ENCODE measurements at places on chromosomes 16 and 17.

DNA sequence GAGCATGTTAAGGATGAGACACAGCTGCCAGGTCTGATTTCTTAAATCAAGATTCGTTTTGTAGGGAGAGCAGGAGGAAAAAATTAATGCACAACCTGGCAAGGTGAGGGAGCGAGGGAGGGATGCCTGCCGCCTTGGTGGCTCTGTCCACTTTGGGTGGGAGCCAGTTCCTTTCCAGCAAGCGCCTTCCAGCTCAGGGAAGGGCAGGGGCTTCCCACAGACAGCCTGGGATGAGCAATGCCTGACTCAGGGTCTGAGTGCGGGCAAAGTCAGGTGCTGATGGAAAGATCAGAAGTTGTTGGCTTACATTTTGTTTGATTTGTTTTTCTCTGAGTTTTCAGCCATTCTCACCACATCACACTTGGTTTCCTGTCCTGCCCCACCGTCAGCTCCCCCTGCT, 220.7 kb downstream of the ENGASE start:
- DNase-seq = no peak

DNA sequence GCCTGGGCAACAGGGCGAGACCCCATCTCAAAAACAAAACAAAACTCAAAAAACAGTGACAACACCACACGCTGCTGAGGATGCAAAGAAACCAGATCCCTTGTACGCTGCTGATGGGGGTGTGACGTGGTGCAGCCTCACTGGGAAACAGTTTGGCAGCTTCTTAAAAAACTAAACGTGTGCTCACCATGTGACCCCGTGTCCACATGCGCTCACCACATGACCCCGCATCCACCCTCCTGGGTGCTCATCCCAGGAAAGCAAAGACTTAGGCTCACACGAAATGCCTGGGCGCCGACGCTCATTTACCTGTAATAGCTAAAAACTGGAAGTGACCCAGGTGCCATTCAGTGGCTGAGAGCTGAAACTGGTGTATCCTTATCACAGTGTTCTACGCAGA, 19.9 kb upstream of the RPL13 start:
- DNase-seq = no peak

DNA sequence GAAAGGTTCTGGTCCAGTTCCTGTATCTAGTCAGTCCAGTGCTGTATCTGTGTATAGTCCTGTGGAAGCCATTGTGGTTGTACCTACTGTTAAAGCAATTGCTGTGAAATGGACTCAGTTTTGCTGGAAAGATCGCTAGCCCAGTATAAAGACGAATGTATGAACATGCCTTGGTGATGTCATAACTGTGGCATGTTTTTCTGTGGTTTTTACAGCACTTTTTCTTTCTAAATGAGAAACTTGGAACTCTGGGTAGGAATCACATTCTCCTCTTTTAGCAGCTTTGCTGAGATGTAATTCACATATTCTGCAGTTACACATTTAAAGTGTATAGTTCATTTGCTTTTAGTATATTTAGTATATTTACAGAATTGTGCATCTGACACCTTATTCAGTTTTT, 58.1 kb downstream of the MAP2K4 start:
- no peak for DNase-seq

- DNase-seq = no peak
Measured at GRCh38 chr17:28738680-28739384, 5.0 kb upstream of the TRAF4 start.

DNA sequence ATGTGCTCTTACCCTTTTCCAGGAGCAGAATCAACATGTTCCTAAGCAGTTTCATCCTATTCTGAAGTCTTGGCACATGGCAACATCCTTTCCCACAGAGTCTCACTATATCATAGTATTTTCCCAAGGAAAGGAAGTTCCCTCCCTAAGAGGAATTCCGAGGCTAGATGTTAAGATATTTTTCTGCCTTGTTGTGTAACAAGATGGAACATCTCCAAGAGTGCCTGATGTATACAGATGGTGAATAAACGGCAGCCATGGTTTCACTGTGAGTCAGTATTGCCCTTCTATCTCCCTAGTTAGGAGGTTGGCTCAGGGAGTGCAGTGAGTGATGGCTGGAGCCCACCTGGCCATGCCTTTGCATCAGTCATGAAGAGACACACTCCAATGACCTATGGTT, 48.2 kb downstream of the SPACA3 start:
- no peak for DNase-seq

DNA sequence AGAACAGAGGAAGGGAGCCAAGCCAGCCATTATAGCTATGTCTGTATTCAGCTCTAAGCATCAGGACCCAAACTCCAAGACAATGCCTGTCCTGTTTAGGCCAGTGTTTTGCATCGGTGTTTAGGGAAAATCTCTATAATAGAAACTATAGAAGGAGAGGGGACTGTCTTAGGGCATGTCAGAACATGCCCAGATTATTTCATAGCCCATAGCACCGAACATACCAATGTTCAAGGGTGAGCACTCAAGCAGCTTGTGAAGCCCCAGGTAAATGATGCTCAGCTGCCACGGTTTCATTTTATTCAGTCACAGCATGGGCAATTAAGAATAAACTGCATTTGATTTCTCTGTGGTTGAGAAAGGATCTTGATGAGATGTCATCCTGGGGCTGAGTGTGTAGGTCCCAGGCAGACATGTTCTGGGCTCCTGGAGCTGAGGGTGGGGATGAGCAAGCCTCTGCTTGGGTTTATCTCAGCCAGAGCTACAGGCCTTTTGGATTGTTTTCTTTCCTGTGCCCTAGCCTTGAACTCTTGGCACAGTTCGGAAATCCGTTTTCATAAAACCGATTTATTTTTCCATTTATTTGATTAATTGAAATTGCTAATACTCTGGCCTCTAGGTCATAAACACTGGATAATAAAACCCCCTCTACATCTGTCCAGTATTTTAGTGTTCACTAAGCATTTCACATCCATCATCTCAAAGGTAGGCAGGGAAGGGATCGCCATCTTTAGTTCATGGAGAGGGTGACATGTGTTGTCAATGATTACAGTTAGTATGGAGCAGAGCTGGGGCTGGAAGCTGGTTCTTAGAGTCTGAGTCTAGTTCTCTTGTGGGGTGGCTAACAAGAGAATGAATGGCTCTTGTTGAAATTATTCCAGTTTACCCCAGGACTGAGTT, 290.7 kb upstream of the ASIC2 start:
- DNase-seq = no peak

- DNase-seq = peak; percentile 6
Measured at GRCh38 chr16:46788891-46789474, 40.8 kb upstream of the MYLK3 start.

DNA sequence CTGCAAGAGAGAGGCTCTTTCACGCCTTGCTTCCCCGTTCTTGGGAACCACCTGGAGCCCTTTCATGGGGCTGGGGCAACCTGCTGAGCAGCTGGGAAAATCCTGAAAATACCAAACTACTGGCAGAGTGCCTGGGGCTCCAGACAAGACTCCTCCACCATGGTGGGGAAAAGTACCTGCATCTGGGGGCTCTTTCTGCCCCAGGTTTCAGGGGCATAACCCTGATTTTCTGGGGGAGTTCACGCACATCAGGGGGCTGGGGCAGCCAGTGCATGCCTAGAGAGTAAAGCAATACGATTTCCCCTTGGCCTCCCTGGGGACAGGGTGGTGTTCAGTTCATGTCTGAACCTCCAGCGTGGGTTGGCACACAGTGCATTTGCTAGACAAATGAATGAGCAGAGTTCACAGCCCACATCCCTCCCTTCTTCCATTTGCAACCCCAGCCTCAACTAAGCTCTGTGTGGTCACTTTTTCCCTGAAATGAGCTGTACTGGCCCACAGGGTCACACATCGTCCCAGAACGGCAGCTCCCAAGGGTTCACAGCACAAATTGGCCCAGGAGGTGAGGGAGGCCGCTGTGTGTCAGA, 5.2 kb upstream of the CDC42EP4 start:
- DNase-seq = no peak

DNA sequence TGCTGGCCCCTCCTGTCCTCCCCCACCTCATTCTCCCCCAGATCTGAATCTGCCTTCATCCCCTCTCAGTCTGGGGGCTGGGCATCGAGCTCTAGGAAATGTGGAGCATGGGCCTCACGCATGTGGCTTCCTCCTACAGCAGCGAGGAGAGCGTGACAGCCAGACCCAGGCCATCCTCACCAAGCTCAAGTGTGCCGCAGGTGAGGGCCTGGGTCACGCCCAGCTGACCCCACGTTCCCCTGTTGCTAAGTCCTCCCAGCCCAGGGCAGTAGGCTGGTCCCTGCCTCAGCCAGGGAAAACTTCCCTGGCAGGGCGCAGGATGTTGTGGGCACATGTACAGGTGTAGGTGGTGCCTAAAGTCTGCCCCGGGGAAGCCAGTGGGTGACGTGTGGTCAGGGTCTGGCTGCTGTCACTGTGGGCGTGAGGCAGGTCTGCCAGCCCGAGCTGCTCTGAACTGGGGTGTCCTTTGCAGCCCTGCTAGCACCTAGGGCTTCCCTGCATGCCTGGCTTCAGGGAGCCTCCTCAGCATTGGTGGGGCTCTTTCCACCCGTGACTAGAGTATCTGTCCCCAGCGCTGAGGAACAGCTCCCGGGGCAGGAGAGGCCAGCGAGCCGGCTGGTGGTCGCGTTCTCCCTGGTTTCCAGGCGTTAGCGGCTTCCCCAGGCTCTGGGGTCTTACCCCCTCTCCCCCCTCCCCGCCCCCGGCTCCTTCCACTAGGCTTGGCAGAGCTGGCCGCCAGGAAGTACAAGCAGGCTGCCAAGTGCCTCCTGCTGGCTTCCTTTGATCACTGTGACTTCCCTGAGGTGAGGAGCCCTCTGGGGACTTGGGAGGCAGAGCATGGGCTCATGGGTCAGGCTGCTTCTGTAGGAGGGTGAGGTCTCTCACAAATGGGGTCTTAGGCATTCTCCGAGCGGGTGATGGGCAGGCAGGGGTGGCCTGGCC, 3.6 kb downstream of the GPS1 start:
- DNase-seq = no peak

DNA sequence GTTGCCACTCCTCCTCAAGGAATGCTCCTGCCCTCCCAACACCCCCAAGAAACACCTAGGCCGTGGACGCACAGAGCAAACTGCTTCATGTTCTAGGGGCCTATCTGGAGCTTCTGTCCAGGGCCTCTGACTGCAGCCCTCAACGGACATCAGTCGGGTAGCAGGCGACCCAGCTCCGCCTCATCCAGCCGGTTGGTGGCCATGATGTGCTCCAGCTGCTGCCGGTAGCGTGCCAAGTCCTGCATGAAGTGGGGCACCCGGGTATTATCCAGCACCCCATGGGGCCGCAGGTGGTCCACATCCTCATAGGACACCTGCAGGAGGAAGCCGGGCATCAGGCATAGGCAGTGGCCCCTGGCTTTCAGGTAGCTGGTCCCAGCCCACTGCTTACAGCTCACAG, 6.3 kb downstream of the NOL3 start:
- no peak for DNase-seq

DNA sequence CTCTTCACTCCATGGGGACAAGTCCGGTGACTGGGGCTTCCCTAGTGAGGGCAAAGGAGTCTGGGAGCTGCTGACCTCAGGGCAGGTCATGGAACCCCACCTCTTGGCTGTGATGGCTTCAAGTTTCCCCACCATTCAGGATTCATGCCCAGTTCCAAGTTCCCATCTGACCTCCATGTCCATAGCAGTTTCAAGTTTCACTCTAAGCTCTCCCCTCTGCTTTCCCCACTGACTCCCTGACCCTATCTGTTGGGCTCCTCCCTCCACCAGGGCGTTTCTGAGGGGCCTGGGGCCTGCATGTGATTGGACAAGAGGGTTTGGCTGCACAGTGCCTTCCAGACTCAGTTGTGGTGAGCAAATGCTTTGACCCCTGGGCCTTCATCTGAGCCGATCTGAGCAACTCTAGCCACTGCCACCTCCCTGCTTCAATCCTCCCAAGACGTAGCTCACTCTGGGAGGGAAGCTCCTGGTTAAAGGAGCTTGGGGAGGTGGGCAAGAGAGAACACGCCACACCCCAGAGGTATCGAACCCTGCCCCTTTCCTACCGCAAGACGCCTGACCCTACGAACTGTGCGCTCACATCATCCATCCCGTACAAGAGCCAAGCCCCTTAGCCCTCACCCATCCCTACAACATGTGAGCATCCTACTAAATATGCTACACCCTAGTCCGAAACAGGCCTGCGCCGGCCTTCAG, 8.3 kb downstream of the ZNF629 start:
- DNase-seq = no peak

DNA sequence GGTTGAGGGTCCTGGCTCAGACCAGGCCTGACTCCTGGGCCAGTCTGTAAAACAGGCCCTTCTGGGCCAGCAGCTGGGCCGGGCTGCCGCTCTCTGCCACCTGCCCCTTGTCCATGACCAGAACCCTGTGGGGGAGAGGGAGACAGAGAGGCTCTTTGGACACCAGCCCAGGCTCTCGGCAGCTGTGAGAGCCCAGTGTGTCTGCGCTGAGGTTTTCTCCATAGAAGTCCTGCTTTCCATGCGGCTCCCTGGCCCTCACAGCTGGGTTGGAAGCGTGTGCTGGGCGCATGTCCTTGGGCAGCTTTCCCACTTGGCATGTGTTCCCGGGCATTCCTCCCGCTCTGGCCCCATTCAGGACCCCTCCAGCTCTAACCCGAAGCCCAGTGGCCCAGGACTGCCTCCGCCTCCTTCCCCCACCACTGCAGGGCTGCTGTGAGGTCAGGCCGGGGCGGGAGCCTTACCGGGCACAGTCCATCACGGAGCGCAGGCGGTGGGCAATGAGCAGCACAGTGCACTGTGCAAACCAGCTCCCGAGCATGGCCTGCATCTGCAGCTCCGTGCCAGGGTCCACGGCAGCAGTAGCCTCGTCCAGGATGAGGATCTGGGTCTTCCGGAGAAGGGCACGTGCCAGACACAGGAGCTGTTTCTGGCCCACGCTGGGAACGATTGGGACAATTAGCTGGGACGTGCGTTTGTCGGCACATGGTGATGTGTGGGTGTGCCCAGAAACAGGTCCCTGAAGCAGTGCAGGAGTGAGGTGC, 73.0 kb downstream of the ABCC6 start:
- no peak for DNase-seq

- DNase-seq = no peak
Measured at GRCh38 chr16:88073201-88073721, 122.0 kb downstream of the BANP start.

- DNase-seq = no peak
Measured at GRCh38 chr17:10610884-10611283, 46.2 kb downstream of the MYH3 start.

- DNase-seq = peak; percentile 57
Measured at GRCh38 chr17:38982858-38983746, 15.9 kb upstream of the FBXO47 start.

GRCh38 chr17:37888881-37889280, 35.3 kb upstream of the TBC1D3K start:
- no peak for DNase-seq

- DNase-seq = no peak
Measured at GRCh38 chr17:81684442-81684911, 666 bp downstream of the HGS start.

DNA sequence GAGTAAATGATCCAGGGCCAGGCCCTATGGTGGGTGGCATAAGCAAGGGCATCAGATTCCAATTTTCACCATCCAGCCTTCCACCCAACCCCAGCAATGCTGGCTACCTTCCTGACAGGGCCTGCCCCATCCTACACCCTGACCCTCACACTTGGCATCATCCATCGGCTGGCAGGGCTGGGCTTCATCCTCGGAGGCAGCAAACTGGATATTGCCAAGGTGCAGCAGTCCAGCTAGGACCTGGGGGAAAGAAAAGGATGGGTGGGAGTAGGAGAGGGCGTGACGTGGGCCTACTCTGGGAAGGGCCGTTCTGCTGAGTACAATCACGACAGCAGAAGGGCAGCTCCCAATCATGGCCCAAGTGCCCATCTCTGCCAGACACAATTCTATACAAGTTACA, 23.5 kb downstream of the MYO19 start:
- no peak for DNase-seq
